ENCODE measurements at places on chromosomes 5 and 9.

DNA sequence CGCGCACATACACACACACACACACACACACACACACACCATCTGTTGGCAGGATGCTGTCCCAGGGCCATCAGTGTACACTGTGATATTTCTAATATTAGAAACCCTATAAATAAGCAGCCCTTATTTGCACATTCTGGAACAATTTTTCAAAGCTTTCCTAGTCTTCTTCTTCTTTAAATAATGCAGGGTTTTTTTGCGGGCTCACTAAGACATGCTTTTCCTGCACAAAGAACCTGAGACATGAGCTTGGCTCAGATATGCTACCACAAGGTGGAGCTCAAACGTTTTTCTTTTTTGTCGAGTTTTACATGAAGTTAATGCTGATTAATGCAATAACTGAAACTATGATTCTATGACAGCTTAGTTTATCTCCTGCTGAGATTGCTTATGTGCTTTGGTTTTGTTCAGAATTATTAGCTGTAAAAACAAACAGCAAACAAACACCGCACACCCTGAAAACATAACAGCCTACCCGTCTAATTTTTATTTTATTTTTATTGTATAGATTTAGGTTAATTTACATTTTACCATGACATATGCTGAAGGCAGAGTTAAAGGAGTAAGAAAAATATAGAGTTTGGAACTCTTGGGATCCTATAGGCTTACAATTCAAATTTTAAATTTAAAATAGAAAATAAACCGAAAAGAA, 95.8 kb downstream of the ALDH1A1 start:
- no peak for DNase-seq

DNA sequence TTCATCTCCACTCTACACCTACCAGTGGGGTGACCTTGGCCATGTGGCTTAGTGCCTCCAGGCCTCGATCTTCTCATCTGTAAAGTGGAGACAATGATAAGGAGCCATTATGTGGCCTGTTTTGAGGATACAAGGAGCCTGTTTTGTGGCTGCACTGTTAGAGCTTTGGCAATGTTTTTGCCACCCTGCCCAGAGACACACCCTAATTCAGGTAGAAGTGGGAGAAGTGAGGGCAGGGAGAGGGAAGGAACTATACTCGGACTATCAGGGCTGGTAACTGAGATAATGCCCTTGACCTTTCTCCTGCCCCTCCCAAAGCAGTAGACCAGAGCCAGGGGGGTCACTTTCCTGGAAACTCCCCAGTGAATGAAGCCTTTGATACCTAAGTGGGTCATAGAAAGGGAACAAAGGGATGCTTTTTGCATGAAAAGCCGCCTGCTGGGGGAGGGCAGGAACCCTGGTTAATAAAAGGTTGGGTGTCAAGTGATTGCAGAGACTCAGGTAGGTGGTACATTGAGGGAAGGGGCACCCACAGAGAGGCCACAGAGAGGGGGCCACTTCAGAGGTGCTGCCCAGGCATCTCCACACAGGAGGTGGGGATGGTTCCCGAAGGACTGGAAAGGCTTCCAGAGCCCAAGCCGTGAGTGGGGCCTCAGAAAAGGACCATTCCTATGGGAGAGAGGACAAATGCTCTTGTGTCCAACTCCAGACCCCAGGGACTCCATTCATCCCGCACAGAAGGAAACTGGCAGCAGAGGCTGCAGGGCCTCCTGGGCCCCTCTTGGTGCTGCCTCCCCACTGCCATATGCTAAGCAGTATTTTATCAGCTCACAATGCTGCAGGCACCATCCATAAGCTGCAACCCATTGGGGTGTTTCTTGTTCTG, 42.3 kb upstream of the VDAC1 start:
- no peak for DNase-seq

GRCh38 chr5:6572086-6572824, 60.6 kb downstream of the NSUN2 start:
- no peak for DNase-seq

DNA sequence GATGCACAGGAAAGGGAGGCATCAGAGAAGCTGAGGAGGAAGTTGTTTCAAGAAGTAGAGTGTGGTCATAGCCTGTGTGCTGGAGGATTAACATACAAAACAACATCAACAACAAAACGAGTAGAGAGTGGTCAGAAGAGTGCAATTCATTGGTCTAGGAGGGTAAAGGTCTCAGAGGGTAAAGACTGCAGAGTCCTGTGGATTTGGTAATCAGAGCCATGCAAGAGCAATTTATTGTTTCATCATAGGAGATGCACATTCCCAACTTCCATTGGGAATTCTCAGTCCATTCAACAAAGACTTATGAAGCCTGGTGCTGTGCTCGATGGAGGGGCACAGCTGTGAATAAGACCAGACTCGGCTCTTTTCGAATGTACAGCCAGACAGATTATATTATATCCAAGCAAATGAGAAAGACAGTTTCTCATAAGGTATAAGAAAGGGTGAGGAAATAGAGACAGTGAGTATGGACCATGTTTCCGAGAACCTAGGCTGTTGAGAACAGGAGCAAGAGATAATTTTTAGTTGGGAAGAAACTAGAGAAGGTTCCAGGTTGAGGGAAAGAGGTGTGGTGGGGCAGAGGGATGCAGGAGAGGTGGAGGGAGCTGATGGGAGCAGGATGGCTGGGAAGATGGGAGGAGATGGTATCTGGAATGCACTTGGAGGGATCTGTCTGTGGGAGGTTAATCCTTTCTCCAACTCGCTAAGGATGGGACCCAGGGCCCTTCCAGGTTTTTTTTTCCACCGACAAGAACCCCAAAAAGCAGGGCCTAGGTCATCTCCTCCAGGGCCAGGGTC, 7.9 kb upstream of the MYORG start:
- DNase-seq: no peak

- DNase-seq: no peak
Observed at GRCh38 chr5:169814045-169814444, 166.2 kb downstream of the INSYN2B start.

GRCh38 chr9:134405527-134405926, 79.3 kb downstream of the RXRA start:
- DNase-seq: no peak

DNA sequence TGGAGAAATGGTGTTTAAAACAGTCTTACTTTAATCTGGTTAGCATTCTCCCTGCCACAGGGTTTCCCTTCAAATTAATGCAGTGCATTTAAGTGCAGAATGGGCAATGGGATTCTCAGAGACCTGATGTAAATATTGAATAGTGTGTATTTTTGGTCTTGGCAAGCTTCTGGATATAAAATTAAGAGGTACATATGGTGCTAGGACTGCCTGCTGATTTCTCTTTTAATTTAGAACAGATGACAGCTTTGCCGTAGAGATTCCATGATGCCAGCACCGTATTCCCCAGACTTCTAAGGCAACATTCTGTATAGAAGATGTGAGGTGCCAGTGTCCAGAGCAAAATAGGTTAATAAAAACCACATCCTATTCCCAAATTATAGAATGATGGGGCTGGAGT, 1.9 kb downstream of the MTAP start:
- no peak for DNase-seq

DNA sequence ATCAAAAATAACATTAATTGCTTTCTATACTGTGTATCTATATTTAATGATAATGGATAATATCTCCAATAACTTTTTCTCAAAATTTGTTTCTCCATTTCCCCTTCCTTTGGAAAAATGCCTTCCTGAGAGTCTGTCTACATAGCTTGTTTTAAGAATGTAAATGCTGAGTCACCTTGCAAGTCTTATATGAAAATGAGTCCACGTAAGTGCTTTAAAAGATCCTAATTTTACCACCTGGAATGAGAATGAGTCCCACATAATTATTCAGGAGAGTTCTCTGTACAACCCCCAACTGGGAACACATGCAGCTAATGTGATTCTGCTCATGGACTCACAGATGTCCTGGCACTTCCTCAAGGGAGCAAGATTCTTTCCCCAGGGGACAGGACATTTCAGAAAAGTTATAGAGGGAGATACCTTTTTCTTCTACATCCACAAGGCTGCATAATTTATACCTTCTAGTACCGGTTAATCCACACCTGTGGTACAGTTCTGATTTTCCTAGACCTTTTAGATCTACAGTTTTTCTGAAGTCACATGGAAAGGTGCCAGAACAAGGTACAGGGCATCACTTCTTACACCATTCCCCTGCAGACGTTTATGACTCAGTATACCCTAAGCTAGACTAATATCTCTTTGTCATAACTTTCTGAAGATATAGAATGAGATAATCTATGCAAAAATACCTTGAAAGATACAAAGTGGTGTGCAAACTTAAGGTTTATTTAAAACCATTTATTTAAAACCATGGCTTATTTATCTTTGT, 314.1 kb downstream of the CETN3 start:
- no peak for DNase-seq

- no peak for DNase-seq
Observed at GRCh38 chr9:123616707-123617106, 260.7 kb downstream of the CRB2 start.

GRCh38 chr9:132908635-132909034, 29.9 kb downstream of the SPACA9 start:
- DNase-seq: no peak

DNA sequence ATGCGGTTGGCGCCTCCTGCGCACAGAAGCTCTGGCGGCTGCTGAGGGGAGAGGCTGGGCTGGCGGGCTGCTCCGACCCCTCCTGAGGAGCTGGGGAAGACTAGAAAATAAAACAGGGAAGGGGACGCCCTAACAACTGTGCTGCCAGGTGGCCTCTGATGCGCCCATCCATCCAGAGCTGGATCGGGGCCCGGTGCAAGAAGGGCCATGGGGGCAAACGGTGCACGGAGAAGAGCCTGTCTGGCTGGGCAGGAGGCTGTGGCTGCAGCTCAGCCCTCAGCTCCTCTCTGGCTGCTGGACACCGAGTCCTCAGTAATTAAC, 21.0 kb upstream of the MRNIP start:
- no peak for DNase-seq

DNA sequence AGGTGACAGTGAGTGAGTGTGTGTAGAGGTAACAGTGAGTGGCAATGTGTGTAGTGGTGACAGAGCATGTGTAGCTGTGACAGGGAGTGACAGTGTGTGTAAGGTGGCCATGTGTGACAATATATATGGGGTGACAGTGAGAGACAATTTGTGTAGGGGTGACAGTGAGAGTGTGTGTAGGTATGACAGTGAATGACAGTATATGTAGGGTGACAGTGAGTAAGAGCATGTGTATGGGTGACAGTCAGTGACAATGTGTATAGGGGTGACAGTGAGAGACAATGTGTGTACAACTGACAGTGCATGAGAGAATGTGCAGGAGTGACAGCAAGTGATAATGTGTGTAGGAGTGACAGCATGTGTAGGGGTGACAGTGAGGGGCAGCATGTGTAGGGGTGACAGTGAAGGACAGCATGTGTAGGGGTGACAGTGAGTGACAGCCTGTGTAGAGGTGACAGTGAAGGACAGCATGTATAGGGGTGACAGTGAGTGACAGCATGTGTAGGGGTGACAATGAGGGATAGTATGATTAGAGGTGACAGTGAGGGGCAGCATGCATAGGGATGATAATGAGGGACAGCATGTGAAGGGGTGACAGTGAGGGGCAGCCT, 10.1 kb upstream of the GAPT start:
- DNase-seq: no peak

DNA sequence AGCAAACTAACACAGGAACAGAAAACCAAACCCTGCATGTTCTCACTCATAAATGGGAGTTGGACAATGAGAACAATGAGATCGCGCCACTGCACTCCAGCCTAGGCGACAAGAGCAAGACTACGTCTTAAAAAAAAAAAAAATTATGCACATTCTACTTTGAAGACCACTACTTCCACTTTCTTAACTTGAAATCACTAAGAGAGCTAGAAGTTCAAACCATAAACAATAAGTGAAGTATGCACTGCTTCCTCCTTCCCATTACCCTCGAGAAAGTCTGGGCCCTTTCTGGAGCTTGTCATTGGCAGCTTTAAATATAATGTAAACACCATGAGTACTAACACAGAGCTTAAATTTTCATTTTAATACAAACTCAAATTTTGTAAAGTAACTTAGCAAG, 94.9 kb downstream of the TLE1 start:
- no peak for DNase-seq

GRCh38 chr9:98775831-98776441, 20.4 kb downstream of the ANKS6 start:
- DNase-seq: peak; percentile 37

DNA sequence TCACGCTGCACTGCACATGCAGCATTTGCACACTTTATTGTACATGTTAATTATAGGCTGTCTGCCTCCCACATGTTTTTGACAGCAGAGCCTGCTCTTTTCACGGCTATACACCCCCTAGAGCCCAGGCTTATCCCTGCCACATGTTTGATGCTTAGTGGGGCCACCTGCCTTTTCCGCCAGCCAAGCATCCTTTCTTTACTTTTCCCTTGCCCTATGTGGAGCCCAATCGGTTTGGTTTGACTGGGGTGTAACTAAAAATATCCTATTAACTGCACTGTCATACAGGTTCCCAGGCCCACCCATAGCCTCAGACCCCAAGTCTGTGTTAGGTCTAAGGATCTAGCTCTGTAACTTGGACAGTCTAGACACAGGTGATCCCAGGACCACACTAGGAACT, 18.9 kb upstream of the S1PR3 start:
- DNase-seq: no peak

GRCh38 chr5:97480313-97480712, 297.3 kb upstream of the RIOK2 start:
- no peak for DNase-seq

DNA sequence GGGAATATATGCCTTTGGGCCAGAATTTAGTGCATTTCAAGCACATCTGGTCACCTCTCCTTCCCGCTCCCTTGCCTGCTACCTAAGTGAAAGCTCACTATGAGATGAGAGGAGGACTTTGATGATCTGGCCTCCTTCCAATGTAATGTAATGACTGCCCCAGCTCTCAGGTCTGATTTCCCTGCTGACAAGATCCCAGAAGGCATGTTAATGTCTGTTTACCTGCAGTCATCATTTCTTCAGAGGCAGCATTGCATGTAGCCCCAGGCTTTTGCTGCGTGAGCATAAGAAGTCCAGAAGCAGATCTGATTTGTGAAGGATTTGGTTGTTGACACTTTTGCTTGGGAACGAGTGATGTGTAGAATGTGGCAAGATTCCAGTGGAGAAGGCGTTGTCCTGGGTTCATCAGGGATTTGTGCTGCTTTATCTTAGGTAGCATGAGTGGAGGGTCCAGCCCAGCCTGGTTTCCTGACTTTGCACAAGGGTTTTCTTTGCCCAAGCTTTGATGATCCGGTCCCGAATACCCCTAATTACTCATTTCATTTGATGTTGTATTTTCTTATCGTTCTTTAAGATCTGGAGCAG, 192.7 kb downstream of the GOLPH3 start:
- DNase-seq: no peak

- no peak for DNase-seq
Observed at GRCh38 chr5:122997294-122997693, 39.2 kb downstream of the PPIC start.

- no peak for DNase-seq
Observed at GRCh38 chr5:115713408-115713807, 87.6 kb upstream of the TMED7 start.

DNA sequence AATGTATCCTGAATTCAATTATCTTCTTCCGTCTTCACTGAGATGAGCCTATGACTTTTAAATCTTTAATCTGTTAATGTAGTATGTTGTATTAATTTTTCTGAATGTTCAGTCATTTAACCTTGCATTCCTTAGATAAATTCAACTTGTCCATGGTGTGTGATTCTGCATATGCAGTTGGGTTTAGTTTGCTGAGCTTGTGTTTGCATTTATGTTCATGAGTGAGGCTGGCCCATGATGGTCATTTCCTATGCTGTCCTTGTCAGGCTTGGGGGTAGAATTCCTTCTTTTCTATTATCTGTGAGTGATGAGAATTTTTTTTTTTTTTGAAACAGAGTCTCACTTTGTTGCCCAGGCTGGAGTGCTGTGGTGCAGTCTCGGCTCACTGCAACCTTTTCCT, 131.8 kb upstream of the COL5A1 start:
- DNase-seq: no peak
